WTC11 (cell line): ENCODE measurements at places on chromosomes 2 and 18. TPM values are rescaled to one million over a fixed set of nuclear protein-coding genes. Genes with fewer than 3 reads are reported as not detected.

RAB11FIP5 gene
- total RNA-seq, result 14.0 to 16.0 TPM (median 14.3 TPM) in 3 replicates

HOXD13 gene
- total RNA-seq, result not detected in 3 replicates

MORN2 gene
- 5.9 to 8.0 TPM (median 7.4 TPM) in 3 replicates for total RNA-seq

ASB18 gene
- not detected in 3 replicates for total RNA-seq

UXS1 gene
- total RNA-seq, result 39.2 to 44.7 TPM (median 42.6 TPM) in 3 replicates

TCF23 gene
- total RNA-seq, result 0.05 to 0.14 TPM (median 0.13 TPM) in 3 replicates

TUBA3E gene
- 0.18 TPM in 1 of 3 replicates, not detected in the others for total RNA-seq

SCN3A gene
- total RNA-seq, result 0.04 TPM in 1 of 3 replicates, not detected in the others

FER1L5 gene
- 1.1 to 1.4 TPM (median 1.1 TPM) in 3 replicates for total RNA-seq

COL6A3 gene
- 2.6 to 4.4 TPM (median 3.9 TPM) in 3 replicates for total RNA-seq

ST6GAL2 gene
- 7.5 to 11.0 TPM (median 8.6 TPM) in 3 replicates for total RNA-seq

KLHL29 gene
- total RNA-seq, result 6.8 to 7.3 TPM (median 7.1 TPM) in 3 replicates

COL4A4 gene
- 1.9 to 3.1 TPM (median 1.9 TPM) in 3 replicates for total RNA-seq

CCDC178 gene
- 0.20 TPM in 1 of 3 replicates, not detected in the others for total RNA-seq

FSHR gene
- total RNA-seq, result not detected in 3 replicates

RAD51AP2 gene
- 0.26 to 0.37 TPM (median 0.30 TPM) in 3 replicates for total RNA-seq

TANC1 gene
- total RNA-seq, result 8.5 to 11.6 TPM (median 8.7 TPM) in 3 replicates

IMPA2 gene
- total RNA-seq, result 98.8 to 113 TPM (median 108 TPM) in 3 replicates

HOXD8 gene
- total RNA-seq, result not detected in 3 replicates

CTNNA2 gene
- total RNA-seq, result 3.8 to 6.7 TPM (median 5.7 TPM) in 3 replicates

LIMS3 gene
- 1.1 to 4.6 TPM (median 2.5 TPM) in 3 replicates for total RNA-seq

IL36B gene
- not detected in 3 replicates for total RNA-seq

DNA sequence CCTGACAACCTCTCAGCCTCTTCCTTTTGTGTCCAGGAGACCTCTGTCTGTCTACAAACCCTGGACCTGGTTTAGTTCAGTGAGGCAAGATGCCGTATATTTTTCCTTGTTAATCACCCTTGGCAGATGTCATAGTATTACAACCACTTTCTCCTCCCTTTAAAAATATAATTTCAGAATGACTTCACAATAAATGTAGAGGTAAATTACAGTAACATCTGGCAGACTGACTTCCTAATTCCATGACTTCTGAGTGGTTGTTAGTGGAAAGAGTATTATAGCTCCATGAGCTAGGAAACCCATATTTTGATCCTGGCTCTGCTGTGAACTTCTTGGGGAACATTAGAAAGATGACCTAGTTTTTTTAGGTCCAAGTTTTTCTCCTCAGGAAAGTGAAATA lies 39.5 kb downstream of the SPATS2L start:
- no peak for DNase-seq

GRCh38 chr18:56575819-56576663 lies 62.4 kb downstream of the TXNL1 start:
- DNase-seq, result no peak

- no peak for DNase-seq
Measured at GRCh38 chr18:673317-673716, 15.9 kb downstream of the TYMS start.

- no peak for DNase-seq
Measured at GRCh38 chr18:8121942-8122480, 487.2 kb upstream of the RAB12 start.

DNA sequence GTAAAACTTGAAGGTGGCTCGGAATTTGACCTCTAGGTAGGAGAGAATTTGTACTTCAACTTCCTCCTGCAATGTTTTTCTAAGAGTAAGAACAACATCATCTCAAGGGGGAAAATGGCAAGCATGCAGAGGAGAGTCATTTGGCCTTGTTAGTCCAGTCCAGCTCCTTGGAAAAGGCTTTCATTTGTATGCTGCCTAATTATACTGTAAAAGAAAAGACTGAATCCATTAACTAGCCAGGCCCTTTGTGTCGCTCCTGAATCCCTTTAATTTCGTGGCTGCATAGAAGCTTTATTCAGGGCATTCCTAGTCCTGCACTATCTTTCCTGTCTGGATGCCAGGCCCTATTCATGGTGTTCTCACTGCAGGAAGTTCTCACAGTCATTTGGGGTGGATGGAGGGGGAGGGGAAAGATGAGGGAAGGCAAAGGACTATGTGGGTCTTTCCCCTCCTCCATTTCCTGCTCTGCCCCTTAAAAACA lies 36.0 kb downstream of the PHLPP1 start:
- peak; percentile 34 for DNase-seq

DNA sequence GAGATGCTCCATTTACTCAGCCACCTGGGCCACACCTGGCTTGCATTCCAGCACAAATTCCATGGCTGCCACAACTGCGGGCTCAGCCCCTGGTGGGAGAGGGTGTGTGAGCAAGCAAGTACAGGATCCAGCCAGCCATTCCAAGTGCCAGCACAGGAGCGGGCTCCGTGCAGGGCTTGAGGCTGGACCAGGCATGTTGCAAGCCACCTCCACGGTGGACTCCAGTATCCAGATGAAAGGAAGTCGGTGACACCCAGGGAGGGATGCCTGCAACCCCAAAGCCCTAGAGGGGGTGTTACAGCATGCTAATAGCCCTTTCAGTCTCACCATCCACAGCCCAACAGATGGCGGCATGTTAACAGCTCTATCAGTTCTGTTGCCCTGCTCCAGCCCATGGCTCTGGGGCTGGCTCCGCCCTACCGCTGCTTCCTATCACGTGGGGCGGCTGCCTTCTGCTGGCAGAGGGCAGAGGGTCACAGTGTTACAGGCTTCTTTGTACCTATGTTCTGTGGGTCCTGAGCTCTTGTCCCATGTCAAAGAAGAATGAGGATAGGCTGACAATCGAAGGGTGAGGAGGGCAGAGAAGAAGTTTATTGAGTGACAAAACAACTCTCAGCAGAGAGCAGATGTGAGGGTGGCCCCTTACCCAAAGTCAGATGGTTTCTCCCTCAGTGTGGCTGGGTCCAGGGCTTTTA lies 11.7 kb upstream of the GORASP2 start:
- peak; percentile 49 for DNase-seq

GRCh38 chr2:144521686-144522085 lies 1.8 kb upstream of the ZEB2 start:
- DNase-seq, result no peak

DNA sequence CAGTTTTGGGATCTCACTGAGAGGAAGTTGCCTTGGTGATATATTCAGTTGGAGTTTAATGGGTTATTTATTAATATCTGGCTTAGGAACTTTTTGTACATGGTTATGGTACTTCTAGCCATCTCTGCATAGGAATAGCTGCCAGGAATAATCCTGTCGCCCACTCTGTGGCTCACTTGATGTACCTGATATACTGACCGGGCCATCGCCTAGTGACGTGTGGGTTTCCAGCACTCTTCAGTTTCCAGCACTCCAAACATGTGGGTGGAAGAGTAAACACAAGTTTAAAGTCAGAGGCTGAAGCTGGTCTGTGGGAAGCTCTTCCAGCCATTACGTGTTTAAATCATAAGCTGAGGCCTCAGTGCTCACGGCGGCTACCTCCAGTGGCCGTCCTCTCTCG lies 44.3 kb upstream of the AGAP1 start:
- DNase-seq, result no peak

- no peak for DNase-seq
Measured at GRCh38 chr2:54586062-54586461, 129.9 kb downstream of the SPTBN1 start.

DNA sequence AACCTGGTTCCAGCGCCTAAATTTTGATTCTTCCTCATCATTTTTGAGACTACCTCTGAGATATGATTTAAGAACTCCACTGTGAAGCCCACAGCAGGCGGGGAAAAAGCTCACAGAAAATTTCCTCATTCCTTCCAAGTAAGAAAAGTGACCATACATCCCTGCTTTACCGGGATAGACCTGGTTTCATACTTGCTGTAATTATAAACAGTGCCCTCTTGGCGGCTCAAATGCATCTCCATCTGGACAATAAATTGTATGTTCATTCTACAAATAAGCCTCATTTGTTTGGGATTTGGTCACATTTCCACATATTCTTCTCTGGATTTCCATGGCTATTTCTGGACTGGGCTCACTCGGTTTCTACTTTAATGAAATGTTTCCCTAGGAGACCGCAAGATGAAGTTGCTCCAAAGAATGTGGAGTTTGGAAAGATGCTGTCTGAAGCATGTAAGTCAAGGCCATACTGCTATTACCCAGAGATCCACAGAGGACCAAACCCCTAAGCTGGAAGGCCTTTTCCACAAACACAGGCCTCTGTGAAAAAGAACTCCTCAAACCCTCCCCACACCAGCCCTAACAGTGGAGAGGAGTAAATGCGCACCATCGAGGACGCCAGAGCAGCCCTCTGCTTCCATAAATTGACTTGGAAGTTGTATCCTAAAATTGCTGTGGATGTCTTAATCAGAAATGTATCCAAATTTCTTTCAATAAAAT lies 13.9 kb downstream of the STAT1 start:
- no peak for DNase-seq

- DNase-seq, result no peak
Measured at GRCh38 chr2:155965415-155966063, 367.0 kb downstream of the NR4A2 start.

GRCh38 chr2:203683932-203684556 lies 22.4 kb upstream of the CD28 start:
- DNase-seq, result no peak

DNA sequence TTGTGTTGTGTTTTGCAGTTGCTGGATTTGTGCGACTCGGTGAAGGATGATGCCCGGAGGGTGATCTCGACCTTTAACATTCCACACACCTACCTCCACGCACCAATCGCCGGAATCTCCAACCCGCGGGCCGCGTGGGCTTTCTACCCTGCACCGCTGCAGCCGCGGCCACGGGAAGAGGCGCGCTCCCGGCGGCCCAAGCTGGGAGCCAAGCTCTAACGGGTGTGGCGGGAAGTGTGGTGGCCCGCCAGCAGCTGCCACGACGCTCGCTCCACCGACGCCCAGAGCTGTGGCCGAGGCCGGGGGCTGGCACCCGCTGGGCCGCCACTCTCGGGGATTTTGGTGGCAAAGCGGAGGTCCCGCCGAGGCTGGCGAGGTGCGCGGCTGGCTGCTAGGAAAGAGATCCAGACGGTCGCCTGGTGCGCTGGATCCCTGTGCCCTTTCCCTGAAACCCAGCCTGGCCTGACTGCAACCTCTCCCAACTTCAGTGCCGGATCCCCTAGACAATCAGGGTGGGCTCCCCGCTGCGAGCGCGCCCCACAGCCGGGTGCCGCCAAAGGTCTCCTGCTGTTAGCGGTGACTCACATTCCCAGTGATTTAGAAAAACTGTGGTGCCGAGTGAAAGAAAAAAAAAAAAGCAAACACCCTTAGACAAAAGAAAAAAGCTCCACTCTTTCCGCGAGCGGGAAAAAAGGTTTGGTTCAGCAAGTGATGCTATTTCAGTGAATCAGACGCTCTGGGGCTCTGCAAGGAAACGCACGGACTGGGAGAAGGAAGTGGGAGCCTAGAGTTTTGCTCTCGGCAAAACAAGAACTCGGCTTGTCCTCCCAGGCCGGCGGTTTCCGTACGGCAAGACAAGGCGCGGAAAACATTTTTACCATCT lies 2.9 kb upstream of the BCL2L11 start:
- DNase-seq, result peak; percentile 23

GRCh38 chr2:189412330-189412953 lies 28.8 kb upstream of the WDR75 start:
- DNase-seq, result peak; percentile 19

DNA sequence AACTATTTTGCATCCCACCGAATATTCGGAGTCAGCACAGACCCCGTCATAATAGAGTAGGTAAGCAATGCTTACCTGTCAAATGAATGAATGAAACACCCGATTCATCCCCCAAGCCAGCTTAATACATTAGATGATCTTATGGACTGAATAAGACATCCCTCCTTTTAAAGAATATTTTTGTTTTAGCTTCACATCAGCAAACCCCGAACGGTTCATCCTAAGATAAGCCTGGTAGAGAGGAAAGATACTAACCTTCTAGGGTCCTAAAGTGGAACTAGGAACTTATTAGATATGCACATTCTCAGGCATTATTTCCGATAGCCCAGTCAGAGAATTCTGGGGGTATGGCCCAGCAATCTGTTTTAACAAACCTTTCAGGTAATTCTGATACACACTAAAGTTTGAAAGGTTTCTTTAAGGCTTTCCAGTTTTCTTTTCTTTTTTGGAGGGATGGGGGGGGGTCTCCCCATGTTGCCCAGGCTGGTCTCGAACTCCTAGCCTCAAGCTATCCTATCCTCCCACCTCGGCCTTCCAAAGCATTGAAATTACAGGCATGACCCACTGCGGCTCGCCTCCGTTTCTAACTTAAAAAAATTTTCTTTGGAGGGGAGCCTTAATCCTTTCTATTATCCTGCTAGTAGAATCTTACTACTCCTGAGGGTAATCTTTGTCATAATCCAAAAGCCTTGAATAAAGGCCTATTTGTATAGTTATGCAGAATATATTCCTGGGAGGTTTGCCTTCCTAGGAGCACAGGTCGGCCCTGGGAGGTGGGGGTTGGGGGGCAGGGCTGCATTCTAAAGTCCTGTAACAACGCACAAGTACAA lies 1.0 kb upstream of the ACTR3 start:
- DNase-seq, result peak; percentile 52

DNA sequence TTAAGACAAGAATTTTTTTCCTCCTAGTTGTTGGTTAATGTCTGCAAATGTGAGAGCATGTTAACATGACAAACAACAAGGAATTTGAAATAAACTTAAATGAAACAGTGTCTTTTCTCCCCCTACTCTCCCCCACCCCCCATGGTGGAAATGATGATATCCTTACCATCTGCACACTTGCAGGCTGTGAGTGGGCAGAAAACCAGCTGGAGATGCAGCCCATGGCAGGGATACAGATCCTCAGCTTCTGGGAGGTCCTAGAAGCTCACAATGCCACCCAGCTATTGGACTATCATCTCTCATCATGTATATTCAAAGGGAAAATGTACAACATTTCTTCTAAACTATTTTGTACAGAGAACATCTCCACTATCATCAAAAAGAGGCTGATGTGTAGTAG lies 196.8 kb downstream of the SLC8A1 start:
- no peak for DNase-seq

DNA sequence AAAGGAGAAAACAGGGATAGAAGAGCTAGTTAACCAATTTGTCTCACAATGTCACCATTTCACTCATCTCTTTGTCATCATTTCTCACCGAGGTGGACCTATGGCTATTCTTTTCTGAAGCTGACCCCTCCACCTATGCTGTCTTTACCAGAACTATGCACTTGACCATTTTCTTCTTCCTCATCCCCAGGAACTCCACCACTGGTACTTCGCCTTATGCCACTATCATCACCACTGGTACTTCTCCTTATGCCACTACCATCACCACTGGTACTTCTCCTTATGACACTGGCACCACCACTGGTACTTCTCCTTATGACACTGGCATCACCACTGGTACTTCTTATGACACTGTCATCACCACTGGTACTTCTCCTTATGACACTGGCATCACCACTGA lies 745.8 kb upstream of the CHAC2 start:
- DNase-seq, result no peak

GRCh38 chr2:58922245-58922644 lies 681.1 kb upstream of the FANCL start:
- DNase-seq, result no peak

DNA sequence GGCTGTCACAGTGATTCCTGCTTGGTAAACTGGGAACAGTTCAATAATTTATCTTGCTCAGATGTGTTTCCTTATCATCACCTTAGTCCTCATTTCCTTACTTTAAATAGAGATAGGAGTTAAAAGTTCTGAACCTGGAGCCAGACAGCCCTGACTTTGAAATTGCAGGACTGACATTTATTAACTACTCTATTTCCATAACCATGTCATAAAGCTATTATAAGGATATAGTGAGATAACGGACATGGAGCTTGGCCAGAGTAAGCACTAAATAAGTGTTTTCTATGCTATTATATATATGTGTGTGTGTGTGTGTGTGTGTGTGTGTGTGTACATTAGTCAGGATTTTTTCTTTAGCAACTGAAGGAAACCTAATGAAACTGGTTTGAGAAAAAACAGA lies 13.1 kb downstream of the NT5DC4 start:
- DNase-seq, result no peak

GRCh38 chr18:43789234-43790000 lies 512.1 kb upstream of the SYT4 start:
- DNase-seq, result no peak
